ENCODE measurements at places on chromosomes 1 and 21.

- DNase-seq: peak; percentile 57
These were observed 16.9 kb downstream of the NPHP4 start for GRCh38 chr1:5975133-5975880.

GRCh38 chr1:15191267-15191666 is 37.7 kb downstream of the TMEM51 start:
- DNase-seq: no peak

DNA sequence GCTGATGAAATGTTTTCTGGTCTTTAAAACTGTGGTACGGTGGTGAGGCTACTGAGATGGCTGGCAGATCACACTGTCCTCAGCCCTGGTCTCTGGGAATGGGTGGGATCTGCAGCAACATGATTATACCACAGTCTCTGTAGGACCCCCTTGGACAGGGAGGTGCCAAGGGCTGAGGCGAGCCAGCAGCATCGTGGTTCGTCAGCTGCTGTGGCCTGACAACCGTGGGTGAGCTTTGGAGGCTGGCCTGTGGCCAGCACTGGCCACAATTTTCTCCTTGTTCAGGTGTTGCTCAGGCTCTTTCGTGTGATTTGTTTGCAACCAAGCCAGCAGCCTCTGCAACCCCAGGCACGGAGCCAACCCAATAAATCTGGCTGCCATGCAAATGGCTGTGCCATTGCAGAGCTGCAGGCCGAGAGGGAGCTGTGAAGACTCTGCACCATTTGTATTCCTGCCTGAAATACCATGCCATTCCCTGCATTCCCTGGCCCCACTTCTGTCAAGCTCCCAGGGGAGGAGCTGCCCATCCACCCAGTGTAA is 70.9 kb downstream of the PCP4 start:
- DNase-seq: no peak

DNA sequence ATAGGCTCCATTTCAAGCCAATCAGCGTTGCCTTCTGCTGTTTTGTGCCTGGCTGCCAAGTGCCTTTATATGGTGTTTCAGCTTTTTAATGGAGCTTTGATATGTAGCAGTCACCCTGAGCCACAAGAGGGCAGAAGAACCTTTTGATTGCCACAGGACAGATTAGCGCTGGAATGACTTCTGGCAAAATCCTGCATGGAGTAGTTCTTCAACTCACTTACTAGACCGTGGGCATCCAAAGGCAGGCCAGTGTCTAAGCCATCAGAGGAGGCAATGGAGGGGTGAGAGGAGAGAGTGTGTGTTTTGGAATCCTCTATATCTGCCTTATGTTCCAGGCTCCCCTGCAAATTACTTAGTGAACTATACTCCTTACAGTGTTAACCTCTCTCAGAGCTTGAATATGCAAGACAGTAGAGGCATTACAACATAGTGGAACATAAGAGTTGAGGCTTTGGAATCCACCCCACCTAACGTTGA is 56.2 kb downstream of the ST3GAL3 start:
- peak; percentile 85 for DNase-seq

- no peak for DNase-seq
These were observed 21.2 kb upstream of the APOBEC4 start for GRCh38 chr1:183674339-183674738.

DNA sequence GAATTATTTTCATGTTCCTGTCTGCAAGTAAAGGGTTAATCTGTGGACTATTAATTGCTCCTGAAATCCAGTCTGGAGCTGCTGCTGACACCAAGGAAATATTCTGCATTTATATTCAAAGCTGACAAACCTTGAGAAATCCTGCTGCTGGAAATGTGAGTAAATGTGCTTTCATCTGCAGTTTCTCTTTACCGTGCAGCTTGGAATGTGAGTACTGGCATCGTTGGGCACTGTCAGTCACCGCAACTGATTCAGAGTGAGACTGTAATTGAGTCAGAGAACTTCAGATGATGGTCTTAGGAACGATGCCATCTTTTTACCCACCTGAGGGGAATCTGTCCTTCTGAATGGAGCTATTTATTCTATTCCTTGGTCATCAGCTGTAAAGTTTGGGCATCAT is 420.6 kb downstream of the SIPA1L2 start:
- DNase-seq: no peak

DNA sequence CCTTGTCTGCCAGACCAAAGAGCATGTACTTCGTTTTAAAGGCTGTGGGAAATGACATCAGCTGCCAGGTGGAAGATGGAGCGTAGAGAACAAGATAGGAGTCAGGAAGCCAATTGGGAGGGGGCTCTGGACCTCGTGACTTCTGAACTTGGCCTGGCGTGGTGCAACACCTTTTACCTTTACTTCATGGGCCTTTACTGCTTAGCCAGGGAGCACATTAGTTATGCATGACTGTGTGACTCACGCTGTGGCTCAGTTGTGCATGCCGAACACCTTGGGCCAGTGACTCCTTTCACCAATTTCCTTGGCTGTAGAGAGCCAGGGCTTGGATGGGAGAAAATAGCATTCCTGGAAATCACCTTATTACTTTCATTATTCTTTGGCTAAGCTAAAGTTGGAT is 7.2 kb downstream of the XCL1 start:
- no peak for DNase-seq

- DNase-seq: peak; percentile 45
These were observed 82.0 kb downstream of the DISP1 start for GRCh38 chr1:222896630-222897526.

GRCh38 chr1:18516473-18516872 is 35.7 kb downstream of the KLHDC7A start:
- no peak for DNase-seq

- DNase-seq: no peak
These were observed 3.1 kb downstream of the ILDR2 start for GRCh38 chr1:166972193-166972592.

GRCh38 chr1:238982736-238983135 is 403.6 kb upstream of the CHRM3 start:
- no peak for DNase-seq

GRCh38 chr1:67094191-67094590 is 40.2 kb upstream of the SLC35D1 start:
- no peak for DNase-seq

DNA sequence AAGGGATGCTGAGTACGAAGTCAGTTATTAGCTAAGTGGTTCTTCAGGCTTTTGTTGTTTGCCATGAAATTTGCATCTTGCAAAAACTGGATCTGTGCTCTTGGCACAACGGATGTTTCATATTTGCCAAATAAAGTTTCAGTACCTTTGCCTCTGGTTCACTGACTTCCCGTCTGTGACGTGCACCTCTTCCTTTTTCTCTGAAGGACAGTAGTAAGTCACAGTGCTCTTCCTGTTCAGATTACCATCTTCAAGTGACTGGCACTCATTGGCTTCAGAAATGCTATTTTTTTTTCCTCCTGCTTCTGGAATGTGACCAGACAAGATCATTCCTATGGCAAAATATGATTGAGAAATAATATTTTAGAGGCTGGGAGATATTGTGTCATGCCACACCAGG is 75.9 kb upstream of the GREM2 start:
- DNase-seq: no peak

DNA sequence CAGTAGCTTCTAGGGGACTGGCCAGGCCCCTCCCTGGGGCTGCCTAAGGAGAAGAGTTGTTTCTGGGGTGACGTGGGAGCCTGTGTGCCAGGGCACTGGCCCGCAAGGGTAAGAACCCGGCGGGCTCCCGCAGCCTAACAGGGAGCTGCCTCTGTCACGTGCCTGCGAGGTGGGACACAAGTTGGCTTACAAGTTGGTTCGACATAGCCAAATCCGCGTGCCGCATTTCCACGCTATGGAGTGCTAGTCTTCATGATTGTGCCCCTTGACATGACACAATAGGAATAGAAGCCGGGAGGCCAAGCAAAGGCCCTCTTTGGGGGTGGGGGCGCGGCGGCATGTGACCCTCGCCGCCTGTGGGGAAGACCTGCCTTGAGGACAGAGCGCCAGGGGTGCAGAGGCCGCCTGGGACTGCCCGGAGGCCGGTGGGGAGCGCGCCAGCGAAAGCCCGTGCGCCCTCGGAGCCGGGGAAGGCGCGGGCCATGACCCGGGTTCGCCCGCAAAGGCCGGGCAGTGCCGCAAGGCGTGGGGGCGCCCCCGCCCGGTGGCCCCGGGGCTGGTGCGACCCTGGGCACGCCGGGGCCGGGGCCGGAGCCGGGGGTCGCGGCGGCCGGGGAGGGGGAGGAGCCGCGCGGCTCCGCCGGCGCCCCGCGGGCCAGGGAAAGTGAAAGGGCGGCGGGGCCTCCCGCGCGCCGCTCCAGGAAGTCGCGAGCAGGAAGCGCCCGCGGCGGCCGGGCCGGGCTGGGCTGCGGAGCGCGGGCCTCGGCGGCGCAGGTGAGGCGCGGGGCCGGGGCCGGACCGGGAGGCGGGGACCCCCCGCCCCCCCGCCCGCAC is at the start of gene SLC37A1:
Gene SLC37A1 (plus strand): TSS at position 702 of the 834 bp plus-strand sequence. CDS start 4,603 bp downstream, outside the sequence.
- DNase-seq: no peak

- DNase-seq: no peak
These were observed 356.0 kb downstream of the HHAT start for GRCh38 chr1:210684466-210685294.

Measured in HFFc6 (cell line).